ENCODE measurements at places on chromosomes 2 and 18.

DNA sequence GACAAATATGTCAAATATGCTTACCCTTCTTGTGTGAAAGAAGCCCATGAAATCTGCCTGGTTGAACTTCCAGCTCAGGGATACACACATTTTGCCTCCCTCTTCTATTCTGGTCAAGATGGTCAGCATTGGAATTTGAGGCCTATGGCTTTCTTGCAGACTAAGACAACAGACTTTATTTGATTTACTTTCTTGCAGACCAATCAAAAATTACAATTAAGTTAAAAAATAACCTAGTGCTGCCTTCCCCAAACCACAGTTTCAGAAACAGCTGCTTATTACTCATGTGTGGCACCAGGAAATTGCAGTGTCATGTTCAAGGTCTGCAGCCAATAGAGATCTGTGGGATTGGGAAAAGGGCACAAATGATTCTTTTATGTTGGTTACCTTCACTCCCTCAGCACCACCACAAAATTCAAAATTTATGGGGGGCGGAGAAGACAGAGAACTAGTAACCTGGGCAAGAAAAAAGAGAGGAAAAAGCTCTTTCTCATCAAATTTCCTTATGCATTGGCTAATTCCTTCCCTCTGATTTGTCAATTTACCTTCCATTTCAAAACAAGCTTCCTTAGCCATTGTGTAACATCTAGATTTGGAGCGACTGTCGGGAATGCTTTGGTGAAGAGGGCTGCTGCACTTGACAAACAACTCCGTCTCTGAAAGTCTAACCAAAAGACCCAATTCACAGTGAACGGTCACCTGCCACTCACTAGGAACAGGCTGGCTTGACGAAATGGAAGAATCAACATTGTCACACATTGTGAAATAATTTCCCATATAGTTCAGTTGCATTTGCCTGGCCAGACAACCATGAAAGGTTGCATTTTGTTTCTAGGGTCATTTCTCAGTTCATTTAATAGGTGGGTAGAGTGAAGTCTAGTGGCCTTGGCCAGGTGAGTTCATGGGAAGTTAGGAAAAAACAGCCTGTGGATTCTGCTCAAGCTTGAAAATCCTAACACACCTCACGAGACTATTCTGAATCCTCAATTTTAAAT, 100.4 kb upstream of the FZD5 start:
- no peak for DNase-seq

- no peak for DNase-seq
Measured at GRCh38 chr2:81304154-81304830, 999.7 kb upstream of the LRRTM1 start.

- no peak for DNase-seq
Measured at GRCh38 chr18:80223581-80224148, 23.6 kb downstream of the PARD6G start.

DNA sequence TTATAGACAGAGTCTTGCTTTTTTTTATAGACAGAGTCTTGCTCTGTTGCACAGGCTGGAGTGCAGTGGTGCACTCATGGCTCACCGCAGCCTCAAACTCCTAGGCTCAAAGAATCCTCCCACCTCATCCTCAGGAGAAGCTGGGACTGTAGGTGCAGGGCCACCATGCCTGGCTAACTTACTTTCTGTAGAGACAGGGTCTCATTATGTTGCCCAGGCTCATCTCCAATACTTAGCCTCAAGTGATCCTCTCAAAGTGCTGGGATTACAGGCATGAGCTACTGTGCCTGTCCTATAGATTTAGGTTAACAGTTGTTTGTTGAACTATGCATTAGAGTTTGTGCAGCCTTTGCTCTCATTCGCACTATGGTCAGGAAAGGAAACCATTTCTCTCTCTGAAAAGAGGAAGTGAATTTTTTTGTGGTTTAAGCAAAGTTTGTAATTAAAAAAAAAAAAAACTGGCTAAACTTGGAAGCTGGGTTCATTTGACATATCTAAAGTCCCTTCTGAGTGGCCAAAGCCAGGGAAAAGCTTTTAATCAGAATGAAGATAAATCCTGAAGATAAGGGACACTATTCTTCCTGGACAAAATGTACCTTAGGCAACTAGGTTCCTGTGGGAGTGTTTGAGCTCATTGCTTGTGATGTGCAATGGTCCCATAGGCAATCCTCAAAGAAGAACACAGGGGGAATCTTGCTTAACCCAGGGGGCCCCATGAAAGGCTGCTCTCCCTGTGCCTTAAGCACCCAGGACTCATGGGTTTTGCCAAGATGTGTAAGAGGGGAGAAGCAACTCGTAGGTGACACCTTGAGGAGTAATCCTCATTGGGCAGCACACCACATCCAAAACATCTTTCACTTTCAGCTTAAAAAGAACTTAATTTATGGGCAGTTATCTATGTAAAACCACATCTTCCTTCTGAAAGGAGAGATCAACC, 201.7 kb downstream of the MREG start:
- DNase-seq, result peak; percentile 65

GRCh38 chr2:28142386-28142785, 250.3 kb upstream of the FOSL2 start:
- DNase-seq, result no peak

DNA sequence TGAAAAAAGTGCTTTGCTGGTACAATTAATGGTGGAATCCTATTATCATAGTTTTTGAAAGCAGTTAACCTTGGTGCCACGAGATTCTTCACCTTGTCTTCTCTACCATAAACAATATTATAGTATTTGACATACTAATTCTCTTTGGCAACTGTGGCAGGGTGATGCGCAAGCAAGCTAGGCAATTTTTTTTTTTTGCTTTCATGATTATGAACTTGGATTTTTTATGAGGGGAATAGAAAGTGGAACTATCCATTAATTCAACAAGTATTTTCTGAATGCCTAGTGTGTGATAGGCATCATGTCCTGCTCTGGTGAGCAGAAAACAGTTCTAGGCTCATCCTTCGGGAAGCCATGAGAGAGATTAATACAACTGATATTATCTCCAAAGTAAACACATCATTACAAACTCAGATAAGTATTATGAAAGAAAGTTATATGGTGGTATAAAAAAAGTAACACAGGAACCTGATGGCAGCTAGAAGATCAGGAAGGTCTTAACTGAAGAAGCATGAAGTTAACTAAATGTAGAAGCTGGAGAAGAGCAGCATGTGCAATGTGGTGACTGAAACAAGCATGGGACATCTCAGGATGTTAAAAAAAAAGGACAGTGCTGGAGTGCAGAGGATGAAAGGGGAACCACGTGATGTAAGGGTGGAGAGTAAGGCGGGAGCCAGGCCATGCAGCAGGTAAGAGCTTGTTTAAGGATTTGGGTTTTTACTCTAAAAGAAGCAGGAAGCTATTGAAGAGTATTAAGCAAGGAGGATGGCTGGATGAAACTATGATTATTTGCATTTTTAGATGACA, 113.7 kb downstream of the ZEB2 start:
- no peak for DNase-seq

- DNase-seq, result no peak
Measured at GRCh38 chr2:151021747-151022452, 239.8 kb downstream of the RBM43 start.

DNA sequence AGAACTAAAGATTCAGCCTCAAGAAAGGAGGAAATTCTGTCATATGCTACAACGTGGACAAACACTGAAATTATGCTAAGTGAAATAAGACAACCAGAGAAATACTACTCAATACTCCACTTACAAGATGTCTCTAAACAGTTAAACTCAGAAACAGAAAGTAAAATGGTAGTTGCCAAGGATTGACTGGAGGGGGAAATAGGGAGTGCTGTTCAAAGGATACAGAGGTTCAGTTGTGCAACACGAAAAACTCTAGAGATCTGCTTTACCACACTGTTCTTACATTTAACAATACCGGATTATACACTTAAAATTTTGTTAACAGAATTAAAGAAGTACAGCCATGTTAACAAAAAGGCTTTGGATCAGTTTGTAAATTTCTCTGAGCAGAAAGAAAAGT, 39.8 kb upstream of the C2orf15 start:
- DNase-seq, result peak; percentile 74

DNA sequence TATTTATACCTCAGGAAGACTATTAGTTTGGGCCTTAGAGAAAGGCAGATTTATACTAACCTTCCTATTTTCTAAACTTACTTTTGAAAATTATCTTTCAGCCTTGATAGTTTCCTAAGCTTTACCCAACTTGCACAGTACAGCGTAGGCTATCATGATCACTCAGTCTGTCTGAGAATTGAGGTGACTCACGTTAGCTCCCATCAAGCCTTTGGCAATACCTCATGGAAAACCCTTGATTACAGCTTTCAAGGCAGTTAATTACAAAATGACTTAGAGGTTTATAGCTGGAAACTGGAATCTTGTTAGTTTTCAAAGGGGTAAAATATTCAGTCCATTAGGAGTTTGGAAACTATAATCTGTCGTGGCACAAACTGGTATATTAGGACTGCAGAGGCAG, 26.4 kb upstream of the ARMC9 start:
- no peak for DNase-seq

GRCh38 chr2:214378455-214379103, 32.3 kb upstream of the VWC2L start:
- no peak for DNase-seq

- DNase-seq, result no peak
Measured at GRCh38 chr2:197890168-197890567, 85.8 kb downstream of the PLCL1 start.

- no peak for DNase-seq
Measured at GRCh38 chr2:33107690-33108482, 161.1 kb downstream of the LTBP1 start.

GRCh38 chr2:122148128-122148767, 392.8 kb downstream of the TSN start:
- no peak for DNase-seq

DNA sequence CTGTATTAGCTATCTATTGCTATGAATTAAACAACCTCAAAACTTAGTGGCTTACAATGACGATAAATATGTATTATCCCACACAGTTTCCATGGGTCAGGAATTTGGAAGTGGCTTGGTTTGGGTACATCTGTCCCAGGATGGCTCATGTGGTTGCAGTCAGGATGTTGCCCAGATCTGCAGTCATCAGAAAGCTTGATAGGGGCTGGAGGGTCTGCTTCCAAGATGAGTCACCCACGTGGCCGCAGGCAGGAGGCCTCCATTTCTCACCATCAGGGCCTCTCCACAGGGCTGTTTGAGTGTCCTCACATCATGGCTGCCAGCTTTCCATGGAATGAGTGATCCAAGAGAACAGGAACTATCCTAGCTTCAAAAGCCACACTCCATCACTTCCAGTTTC, 46.4 kb downstream of the CHRNA1 start:
- no peak for DNase-seq

DNA sequence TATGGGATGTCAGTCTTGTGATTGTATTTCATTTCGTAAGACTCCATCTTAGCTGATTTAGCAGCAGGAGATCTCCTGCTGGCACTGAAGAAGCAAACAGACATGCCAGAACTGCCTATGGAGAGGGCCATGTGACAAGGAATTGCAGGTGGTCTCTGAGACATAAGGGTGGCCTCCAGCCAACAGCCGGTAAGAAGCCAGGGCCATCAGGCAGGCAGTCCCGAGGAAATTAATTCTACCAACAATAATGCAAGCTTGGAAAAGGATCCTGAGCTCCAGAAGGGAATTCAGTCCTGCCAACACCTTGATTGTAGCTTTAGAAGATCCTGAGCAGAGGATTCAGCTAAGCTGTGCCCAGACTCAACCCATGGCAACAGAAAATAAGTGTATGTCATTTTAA, 87.1 kb upstream of the DNAJC10 start:
- no peak for DNase-seq

DNA sequence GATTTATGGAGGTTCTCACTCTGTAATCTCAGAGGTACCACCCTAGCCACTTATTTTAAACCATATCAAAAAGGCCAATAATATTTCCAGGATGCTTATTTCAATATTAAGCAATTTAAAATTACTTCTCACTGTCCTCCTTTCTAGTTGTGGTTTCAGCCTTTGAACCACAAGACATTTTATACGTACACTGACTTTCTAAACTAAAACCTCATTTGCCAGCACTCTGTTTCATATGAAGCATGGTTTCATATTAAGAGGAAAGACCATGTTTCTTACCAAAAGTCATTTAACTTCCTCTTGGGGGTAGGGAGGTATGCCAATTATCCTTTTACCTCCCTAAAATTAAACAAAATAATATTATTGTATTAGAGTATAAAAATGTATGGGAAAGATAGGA, 399.8 kb downstream of the CDH7 start:
- DNase-seq, result no peak

- no peak for DNase-seq
Measured at GRCh38 chr18:76771192-76771799, 51.1 kb upstream of the ZNF236 start.

DNA sequence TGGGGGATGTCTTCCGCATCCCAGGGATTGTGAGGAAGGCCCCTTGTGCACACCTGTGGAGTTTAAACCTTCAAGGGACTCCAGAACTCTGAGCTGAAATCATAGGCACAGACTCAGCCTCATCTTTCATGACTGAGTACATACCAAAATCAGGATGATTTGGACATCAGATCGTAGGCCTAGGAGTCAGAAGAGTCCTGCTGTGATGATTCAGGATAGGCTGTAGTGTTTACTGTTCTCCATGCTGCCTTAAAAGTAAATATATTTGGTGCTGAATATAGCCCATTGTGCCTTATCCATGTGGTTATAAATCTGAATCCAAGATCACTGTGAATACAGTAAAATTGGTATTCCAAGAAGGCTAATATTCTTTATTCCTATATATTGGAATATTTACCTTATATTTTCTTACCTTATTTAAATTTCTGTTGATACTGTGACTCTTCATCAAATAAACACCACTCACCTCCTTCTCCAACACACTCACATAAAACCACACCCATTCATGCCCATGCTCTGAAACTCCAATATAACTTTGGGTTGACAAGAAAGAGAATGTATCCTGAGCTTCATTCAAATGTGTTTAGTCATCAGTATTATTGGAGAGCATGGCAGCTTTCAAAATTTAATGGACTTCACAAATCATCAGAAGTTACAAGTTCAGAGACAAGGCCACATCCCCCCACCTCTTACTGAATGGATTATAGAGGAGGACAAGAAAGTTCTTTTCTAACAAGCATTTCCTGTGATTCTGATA, 561.4 kb upstream of the LINC00305 start:
- DNase-seq, result no peak

GRCh38 chr18:79943608-79944125, 7.8 kb downstream of the SLC66A2 start:
- no peak for DNase-seq

DNA sequence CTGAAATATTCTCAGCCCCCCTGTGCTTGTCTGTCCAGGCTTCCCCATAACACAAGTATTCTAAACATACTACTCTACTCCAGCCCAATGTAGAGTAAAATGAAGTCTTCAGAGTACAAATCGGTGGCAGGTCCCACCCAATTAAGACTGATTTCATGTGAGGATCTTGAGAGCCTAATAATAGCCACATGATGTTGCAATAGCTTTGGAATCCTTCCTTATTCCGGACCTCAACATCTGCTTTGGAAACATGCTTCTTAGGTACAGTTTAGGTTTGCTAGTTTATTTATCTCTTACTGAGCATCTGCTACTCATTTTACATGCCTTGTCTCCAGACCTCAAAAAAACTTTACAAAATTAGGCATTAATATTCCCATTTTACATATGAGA, 207.3 kb upstream of the RAB6C start:
- no peak for DNase-seq

GRCh38 chr2:43939695-43940256, 56.0 kb downstream of the LRPPRC start:
- no peak for DNase-seq

- no peak for DNase-seq
Measured at GRCh38 chr2:150997066-150997465, 264.6 kb downstream of the RBM43 start.

Measured in Kasumi-1 (cell line).